ENCODE measurements at places on chromosomes 7 and 10. TPM values are rescaled to one million over a fixed set of nuclear protein-coding genes. Genes with fewer than 3 reads are reported as not detected.

DNA sequence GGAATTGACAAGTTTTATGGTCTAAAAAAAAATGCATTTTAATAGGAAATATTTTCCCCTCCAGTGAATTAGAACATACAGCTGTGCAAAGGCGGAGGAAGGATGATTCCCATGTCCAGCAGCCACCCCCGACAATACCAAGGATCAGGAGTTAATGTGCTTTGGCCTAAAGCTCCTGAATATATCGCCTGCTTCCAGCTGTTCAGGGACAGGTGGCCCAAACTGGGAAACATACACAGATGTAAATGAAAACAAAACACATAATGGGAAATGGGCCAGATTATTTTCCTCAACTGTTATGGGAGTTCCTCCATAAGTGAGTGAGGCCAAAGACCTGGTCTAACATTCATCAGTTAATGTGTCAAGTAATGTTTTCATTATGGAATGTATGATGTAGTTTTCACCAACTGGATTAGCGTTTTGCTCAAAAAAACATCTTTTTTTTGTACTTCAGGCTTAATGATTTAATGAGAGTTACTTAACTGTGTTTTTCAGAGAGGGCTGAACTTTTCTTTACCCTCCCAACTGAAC is 55.1 kb upstream of the LAMB1 start:
- no peak overlapping the region for H3K27ac ChIP-seq
- H3K4me1 ChIP-seq, result no peaks in the 10 kb centered on the region
- H3K36me3 ChIP-seq, result no peaks in the 10 kb centered on the region
- DNase-seq, result no peak
- peaks cover 2% of the 10 kb centered on the region for H3K27me3 ChIP-seq
- H3K4me3 ChIP-seq, result no peak overlapping the region

Gene CCL26
- total RNA-seq, result not detected

Gene CRYGN
- total RNA-seq, result 1.8 TPM

Gene PPP1R9A
- 0.13 TPM for total RNA-seq

- no peaks in the 10 kb centered on the region for H3K36me3 ChIP-seq
- DNase-seq, result no peak
- peaks cover 13% of the 10 kb centered on the region for H3K27me3 ChIP-seq
Measured at GRCh38 chr10:121296881-121297585, 301.2 kb downstream of the FGFR2 start.

DNA sequence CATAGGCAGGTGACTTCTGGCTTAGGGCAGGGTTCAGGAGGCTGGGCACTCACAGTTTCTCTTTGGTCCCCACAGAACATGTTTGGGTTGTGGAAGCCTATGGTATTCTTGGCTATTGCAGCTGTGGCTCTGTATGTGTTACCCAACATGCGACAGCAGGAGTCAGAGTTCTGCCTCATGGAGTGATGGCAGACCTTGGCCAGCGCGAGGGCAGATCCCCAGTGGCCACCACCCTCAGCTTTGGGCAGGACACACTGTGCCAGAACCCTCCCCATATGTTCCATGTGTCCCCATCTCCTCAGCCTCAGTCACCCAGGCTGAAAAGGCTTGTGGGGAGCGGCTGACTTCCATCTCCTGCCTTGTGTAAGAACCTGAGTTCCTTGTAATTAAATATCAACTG is 8.5 kb upstream of the FLNC start:
- H3K4me3 ChIP-seq, result no peak overlapping the region
- H3K36me3 ChIP-seq, result no peaks in the 10 kb centered on the region
- H3K4me1 ChIP-seq, result peaks cover 14% of the 10 kb centered on the region
- H3K27ac ChIP-seq, result no peak overlapping the region

Gene CHN2
- total RNA-seq, result 4.5 TPM

Gene GPRIN2
- not detected for total RNA-seq

Gene ZNF804B
- total RNA-seq, result not detected

DNA sequence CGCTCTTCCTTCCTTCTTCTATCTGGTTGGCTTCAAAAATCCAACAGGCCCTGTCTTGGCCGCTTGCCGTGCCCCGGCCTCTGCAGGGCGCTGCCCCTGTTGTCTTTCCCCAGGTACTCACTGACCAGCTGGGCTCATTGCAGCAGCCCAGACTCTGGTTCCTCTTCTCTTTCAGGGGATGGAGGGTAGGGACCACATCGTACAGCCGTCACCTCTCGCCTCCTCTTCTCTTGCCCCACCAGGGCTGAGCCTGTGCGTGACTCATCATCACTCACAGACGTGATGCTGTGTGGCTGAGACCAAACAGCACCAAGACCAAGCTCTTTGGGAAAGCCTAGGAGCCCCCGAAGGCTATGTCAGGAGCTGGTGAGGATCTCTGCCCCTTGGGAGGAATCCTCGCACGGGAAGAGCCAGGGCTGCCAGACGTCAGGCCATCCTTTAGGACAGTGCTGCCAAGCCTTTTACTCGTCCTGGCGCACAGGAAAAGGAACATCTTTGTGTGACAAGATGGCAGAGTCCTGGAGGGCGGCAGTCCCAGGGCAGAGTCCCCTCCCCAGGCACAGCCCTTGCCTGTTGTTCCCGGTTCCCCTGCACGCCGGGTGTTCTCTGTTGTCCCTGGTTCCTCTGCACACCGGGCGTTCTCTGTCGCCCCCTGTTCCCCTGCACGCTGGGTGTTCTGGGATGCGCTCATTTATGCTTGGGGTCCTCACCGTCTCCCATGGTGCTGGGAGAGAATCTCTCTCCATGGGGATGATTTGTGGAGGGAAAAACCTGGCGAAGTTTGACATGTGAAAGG is 188.5 kb upstream of the SHH start:
- H3K4me1 ChIP-seq, result peaks cover 43% of the 10 kb centered on the region
- no peaks in the 10 kb centered on the region for H3K36me3 ChIP-seq
- no peak for DNase-seq
- H3K4me3 ChIP-seq, result no peak overlapping the region

Gene GLCCI1
- 51.5 TPM for total RNA-seq

DNA sequence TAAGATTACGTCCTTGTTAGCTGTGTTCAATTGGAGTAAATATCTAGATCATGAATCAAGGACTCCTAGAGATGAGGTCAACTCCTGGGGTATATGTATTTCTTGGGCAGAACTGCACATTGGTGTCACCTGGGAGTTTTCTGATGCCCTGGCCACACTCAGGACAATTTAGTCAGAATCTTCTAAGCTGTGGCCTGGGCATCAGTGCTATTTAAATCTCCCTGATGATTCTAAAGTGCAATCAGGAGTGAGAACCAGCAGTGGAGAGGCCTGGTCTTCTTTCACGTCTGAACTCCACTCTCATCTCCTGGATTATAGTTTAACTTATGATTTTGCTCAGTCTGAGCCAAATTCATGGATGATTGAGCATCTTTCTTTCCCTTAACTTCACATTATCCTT is 218.0 kb downstream of the BMPER start:
- no peak overlapping the region for H3K27ac ChIP-seq
- H3K4me3 ChIP-seq, result no peak overlapping the region
- H3K36me3 ChIP-seq, result no peaks in the 10 kb centered on the region
- DNase-seq, result no peak

Gene ACBD7
- 0.98 TPM for total RNA-seq

- no peaks in the 10 kb centered on the region for H3K36me3 ChIP-seq
- no peaks in the 10 kb centered on the region for H3K4me1 ChIP-seq
- no peak overlapping the region for H3K4me3 ChIP-seq
- H3K27me3 ChIP-seq, result peaks cover 29% of the 10 kb centered on the region
- no peak overlapping the region for H3K27ac ChIP-seq
Measured at GRCh38 chr7:132251327-132251659, 325.0 kb downstream of the PLXNA4 start.

- no peaks in the 10 kb centered on the region for H3K27me3 ChIP-seq
- H3K4me1 ChIP-seq, result no peaks in the 10 kb centered on the region
- no peak for DNase-seq
- no peak overlapping the region for H3K27ac ChIP-seq
Measured at GRCh38 chr10:109529258-109529657, 394.1 kb downstream of the XPNPEP1 start.

Gene SPDYE16
- total RNA-seq, result 0.73 TPM

DNA sequence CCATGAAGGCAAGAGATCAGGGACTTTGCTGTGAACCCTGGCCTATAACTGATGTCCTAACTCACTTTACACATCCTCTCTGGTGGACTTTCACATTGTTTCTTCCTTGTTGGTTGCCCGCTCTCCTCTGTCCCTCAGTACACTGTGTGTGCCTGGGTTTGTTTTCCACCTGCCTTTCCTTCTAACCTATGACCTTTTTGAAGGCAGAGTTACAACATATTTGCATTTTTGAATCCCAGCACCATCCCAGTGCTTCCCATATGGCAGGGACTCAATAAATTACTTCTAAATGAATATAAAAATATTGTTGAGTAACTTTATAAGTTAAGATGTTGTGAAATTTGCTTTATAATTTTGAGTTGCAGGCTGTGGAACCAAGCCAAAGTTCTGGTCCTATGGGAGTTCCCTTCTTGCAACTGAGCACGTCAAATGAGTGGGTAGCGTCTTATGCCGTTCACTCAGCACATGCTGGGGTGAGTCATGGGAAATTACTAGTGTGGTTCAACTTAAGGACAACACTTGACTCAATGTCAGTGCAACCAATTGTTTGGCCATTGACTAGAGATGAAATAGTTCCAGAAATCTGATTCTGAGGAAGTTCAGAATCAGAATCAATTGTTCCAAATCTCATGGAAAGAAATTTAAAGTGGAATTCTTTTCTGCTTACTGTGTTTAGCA is 250.9 kb downstream of the TWIST1 start:
- no peaks in the 10 kb centered on the region for H3K36me3 ChIP-seq
- H3K4me1 ChIP-seq, result no peaks in the 10 kb centered on the region
- no peak overlapping the region for H3K27ac ChIP-seq

DNA sequence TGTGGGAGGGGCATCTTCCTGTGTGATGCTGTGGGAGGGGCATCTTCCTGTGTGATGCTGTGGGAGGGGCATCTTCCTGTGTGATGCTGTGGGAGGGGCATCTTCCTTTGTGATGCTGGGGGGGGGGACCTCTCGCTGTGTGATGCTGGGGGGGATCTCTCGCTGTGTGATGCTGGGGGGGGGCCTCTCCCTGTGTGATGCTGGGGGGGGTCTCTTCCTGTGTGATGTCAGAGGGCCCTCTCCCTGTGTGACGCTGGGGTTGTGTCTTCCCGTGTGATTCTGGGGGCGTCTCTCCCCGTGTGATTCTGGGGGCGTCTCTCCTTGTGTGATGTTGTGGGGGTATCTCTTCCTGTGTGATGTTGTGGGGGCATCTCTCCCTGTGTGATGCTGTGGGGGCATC is 27.9 kb upstream of the DPYSL4 start:
- DNase-seq, result peak; percentile 30
- H3K4me1 ChIP-seq, result peaks cover 7% of the 10 kb centered on the region
- H3K36me3 ChIP-seq, result no peaks in the 10 kb centered on the region
- no peaks in the 10 kb centered on the region for H3K27me3 ChIP-seq

- no peak for DNase-seq
- no peaks in the 10 kb centered on the region for H3K36me3 ChIP-seq
- no peaks in the 10 kb centered on the region for H3K4me1 ChIP-seq
- no peak overlapping the region for H3K27ac ChIP-seq
Measured at GRCh38 chr7:133675510-133676218, 422.8 kb downstream of the EXOC4 start.

- no peak overlapping the region for H3K4me3 ChIP-seq
- no peak overlapping the region for H3K27ac ChIP-seq
- DNase-seq, result no peak
- peaks cover 3% of the 10 kb centered on the region for H3K27me3 ChIP-seq
- no peaks in the 10 kb centered on the region for H3K36me3 ChIP-seq
- H3K4me1 ChIP-seq, result no peaks in the 10 kb centered on the region
Measured at GRCh38 chr10:116676118-116676517, 55.4 kb downstream of the PNLIPRP2 start.

- no peaks in the 10 kb centered on the region for H3K36me3 ChIP-seq
- H3K4me3 ChIP-seq, result no peak overlapping the region
- H3K27me3 ChIP-seq, result no peaks in the 10 kb centered on the region
- H3K4me1 ChIP-seq, result peaks cover 6% of the 10 kb centered on the region
- no peak overlapping the region for H3K27ac ChIP-seq
Measured at GRCh38 chr10:8424555-8425211, 370.2 kb downstream of the GATA3 start.

DNA sequence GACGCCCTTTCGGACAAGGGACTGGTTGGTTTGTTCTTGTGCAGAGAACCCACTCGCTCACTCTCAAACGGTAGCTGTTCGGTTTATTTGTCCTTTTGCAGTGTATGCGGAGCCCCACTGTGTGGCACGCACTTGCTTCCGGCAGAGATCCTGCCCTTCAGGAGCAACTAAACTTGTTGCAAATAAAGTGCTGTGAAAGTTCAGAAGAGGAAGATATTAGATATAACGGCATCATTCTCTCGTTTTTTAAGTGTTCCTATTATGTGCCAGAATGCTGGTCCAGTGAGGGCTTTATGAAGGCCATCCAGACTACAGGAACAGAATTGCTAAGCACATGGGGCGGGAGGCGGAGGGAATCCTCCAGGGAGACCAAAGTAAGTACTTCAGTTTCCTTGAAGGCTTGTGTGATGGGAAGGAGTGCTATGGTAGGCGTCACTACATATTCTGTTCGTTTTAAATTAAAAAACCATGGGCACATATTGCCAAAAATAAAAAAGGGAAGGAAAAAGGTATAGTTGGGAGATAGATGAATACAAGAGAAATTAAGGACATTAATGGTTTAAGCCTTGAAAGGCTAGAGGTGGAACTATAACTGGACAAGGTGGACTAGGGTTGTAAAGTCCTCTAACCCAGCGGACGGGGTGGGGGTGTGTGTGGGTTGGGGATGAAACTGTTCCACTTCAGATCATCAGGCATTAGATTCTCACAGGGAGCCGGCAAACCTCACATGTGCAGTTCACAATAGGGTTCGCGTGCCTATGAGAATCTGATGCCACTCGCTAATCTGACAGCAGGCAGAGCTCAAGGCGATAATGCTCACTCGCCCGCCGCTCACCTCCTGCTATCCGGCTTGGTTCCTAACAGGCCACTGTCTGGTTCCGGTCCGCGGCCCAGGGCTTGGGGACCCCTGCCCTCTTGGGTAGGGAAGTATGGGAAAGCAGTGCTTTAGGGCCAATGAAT is 704 bp upstream of the ERLIN1 start:
- peaks cover 30% of the 10 kb centered on the region for H3K36me3 ChIP-seq
- peak overlapping the region; percentile 94 for H3K4me3 ChIP-seq
- H3K4me1 ChIP-seq, result peaks cover 11% of the 10 kb centered on the region
- H3K27ac ChIP-seq, result peak overlapping the region; percentile 61
- H3K27me3 ChIP-seq, result no peaks in the 10 kb centered on the region

- H3K4me3 ChIP-seq, result no peak overlapping the region
- H3K36me3 ChIP-seq, result no peaks in the 10 kb centered on the region
- H3K4me1 ChIP-seq, result peaks cover 9% of the 10 kb centered on the region
- H3K27me3 ChIP-seq, result no peaks in the 10 kb centered on the region
- no peak for DNase-seq
Measured at GRCh38 chr7:35831208-35831607, 30.4 kb downstream of the SEPTIN7 start.

DNA sequence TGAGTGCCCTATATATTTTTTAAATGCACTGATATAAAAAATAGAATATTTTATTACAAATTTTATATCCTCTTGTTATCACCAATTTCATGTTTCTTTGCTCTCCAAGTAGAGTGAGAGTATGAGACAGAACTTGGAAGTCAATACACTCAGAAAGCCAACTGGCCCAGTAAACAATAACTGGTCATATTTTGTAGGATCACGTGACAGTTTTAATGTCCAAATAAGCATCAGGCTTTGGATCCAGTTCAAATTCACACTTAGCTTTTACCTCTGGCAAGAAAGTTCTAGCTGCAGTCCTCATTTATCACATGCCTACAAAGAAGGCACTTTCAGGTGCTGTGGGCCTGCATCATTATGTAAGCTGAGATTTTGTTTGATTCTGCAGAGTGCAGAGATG is 21.6 kb upstream of the TPK1 start:
- H3K4me3 ChIP-seq, result no peak overlapping the region
- H3K27ac ChIP-seq, result no peak overlapping the region
- H3K4me1 ChIP-seq, result no peaks in the 10 kb centered on the region
- H3K27me3 ChIP-seq, result no peaks in the 10 kb centered on the region
- no peaks in the 10 kb centered on the region for H3K36me3 ChIP-seq

GRCh38 chr7:45923290-45923689 is 2.2 kb upstream of the IGFBP3 start:
- DNase-seq, result no peak
- peak overlapping the region; percentile 12 for H3K4me3 ChIP-seq

All from T-cell (primary cell).